ENCODE measurements at places on chromosomes 12 and 14.

GRCh38 chr12:124904306-124905098 lies 9.9 kb downstream of the UBC start:
- no peak for DNase-seq

DNA sequence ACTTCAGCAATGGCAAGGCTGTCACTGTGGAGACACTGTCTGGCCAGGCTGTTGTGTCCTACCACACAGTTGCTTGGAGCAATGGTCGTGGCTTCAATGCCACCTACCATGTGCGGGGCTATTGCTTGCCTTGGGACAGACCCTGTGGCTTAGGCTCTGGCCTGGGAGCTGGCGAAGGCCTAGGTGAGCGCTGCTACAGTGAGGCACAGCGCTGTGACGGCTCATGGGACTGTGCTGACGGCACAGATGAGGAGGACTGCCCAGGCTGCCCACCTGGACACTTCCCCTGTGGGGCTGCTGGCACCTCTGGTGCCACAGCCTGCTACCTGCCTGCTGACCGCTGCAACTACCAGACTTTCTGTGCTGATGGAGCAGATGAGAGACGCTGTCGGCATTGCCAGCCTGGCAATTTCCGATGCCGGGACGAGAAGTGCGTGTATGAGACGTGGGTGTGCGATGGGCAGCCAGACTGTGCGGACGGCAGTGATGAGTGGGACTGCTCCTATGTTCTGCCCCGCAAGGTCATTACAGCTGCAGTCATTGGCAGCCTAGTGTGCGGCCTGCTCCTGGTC lies 4.3 kb downstream of the LRP10 start:
- no peak for DNase-seq

- no peak for DNase-seq
These were observed 79.7 kb downstream of the SPTB start for GRCh38 chr14:64800000-64800399.

GRCh38 chr14:87331991-87332390 lies 661.0 kb downstream of the GALC start:
- no peak for DNase-seq

DNA sequence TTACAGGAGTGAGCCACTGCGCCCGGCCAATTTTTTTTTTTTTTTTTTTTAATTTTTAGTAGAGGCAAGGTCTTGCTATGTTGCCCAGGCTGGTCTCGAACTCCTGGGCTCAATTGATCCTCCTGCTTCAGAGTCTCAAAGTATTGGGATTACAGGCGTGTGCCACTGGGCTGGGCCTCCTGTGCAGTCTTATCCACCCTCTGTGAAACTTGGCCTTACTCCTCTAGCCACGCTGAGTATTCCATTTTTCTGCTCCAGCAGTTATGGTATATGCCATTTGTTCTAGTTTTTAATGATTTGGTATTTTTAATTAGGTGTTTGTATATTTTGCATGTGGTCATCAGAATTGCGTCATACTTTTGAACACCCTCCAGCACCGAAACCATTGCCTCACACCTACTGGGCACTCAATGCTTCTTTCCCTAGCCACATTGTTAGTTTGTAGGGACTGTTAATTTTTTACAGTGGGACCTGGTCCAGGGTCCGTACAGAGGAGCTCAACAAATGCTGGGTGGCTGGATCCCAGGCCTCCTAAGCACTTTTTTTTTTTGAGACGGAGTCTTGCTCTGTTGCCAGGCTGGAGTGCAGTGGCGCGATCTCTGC lies 11.4 kb downstream of the RIOX1 start:
- no peak for DNase-seq

DNA sequence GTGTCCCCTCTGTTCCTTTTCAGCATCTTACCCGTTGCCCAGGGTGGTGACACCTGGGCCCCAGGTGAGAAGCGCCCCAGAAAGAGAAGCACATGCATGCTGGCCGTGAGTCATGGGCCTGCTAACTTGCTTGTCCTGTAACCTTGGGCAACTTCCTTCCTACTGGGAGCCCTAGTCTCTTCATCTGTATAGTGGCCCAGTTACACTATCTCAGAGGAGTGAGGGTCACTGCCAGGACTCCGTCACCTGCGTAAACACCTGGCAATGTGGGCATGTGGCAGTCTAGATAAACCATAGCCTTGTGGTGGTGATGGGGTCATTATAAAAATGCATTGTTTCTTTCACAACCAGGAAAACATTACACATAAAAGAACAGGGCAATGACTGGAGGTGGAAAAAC lies 125.2 kb downstream of the SLC25A47 start:
- DNase-seq: no peak

DNA sequence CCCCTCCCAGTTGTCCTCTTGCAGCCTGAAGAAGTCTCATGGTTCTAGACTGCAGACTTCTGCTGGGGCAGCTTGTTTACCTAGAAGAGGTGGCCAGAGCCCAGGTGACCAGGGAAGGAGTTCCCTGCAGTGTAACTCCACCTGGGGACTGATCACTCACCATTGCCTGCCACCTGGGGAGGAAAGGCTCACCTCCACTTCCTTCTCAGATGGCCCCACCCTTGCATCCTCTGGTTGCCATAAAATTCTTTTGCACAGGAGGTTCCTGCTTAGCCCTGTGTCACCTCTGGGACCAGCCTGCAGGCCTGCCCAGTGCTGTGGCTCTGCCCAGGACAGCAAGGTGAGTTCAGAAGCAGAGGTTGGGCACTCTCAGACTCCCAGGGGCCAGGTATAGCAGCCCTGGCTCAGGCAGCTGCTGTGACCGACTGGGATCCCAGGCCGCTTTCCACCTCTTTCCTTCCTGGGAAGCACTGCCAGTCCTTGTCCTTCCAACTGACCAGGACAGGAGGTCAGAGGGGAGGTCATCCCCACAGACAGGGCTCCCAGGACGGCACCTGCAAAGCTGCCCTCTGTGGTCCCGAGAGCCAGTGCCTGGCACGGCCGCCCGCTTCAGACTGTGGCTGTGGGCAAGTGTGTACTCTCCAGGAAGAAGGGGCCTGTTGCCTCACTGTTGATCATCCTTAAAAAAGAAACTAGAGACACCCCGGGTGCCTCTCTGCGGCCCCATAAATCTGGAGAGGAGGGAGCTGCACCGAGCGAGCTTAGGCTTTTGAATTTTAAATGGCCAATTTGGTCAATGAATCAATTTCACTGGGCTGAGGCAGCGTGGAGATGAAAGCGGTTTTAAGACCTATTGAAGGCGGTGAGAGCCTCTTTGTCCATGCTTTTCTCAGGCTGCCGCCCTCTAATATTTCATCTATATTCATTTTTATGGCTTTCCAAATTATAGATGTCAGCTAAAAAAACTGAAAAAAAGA lies 79.5 kb upstream of the C14orf180 start:
- no peak for DNase-seq

DNA sequence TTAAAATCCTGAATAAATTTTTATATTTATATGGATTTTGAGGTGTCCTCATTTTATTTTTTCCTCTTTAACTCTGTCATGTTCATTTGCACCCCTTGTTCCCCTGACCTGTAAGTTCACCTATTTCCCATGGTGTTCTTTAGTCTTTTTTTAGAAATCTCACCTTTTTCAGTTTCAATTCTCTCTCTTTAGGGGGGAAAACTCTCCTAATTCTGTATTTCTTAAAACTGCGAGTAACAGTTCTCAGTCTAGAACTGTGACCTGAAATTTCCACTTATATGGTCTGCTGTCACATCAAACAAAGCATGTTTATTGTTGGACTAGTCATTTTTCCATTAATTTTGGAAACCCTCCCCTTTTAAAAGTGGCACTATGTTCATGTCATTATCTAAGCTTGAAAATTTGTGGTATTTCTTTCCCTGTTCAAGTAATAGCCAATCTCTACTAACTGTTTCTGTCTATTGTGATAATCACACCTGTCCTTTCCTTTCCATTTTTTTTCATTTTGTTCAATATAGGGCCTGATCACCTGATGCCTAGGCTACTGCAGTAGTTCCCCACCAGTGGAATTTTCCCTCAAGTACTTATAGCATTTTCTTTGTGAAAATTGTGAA lies 14.0 kb upstream of the FBXO33 start:
- DNase-seq: no peak

DNA sequence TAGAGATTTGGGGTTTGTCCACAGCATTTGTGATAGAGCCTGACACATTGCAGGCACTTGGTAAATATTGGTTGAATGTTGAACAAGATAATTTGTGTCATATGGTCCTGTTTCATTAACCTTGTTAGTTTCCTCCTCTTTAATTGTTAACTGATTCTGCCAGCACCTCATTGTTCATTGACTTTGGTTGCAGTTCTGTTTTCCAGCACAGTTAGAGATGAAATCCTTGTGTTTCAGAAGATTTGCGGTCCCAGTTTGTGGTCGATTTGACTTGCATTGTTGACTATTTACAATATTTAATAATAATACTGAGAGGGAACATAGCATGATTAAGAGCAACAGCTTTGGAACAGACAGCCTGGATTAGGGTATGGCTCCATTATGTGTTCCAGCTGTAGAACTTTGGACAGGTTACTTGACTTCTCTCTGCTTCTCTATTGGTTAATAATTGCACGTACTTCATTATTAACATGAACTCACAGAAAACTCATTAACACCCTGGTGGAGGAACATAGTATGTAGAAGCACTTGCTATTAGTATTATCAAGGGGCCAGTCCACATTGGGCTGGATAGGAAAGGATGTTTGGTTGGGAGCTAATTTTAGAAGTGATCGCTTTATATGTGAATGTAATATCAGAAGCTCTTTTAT lies 8.7 kb downstream of the DRAM1 start:
- no peak for DNase-seq

GRCh38 chr14:22463763-22464173 lies 125.3 kb downstream of the DAD1 start:
- no peak for DNase-seq

GRCh38 chr12:71125515-71125914 lies 32.3 kb downstream of the TSPAN8 start:
- no peak for DNase-seq

GRCh38 chr12:58871556-58871955 lies 48.7 kb downstream of the LRIG3 start:
- no peak for DNase-seq

- no peak for DNase-seq
These were observed 20.0 kb upstream of the PCNX1 start for GRCh38 chr14:70887207-70887681.

GRCh38 chr12:54337280-54337842 lies 12.4 kb downstream of the COPZ1 start:
- no peak for DNase-seq

DNA sequence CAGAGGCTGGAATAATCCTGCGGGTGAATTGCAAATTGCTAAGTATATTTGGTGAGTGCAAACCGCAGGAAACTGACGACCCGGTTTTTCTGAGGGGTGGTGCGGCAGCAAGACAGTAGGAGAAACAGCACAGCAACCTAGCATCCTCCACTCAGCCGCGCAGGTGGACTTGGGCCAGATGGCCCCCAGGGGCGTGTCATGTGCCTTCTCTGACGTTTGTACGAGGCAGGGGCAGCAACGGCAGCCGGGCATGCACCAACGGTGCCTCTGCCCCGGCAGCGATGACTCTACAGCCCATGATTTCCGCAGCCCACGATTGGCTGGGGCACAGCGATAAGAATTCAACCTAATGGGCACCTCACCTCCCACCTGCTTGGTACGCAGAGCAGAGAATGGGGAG lies 11.1 kb upstream of the CLEC2A start:
- no peak for DNase-seq

DNA sequence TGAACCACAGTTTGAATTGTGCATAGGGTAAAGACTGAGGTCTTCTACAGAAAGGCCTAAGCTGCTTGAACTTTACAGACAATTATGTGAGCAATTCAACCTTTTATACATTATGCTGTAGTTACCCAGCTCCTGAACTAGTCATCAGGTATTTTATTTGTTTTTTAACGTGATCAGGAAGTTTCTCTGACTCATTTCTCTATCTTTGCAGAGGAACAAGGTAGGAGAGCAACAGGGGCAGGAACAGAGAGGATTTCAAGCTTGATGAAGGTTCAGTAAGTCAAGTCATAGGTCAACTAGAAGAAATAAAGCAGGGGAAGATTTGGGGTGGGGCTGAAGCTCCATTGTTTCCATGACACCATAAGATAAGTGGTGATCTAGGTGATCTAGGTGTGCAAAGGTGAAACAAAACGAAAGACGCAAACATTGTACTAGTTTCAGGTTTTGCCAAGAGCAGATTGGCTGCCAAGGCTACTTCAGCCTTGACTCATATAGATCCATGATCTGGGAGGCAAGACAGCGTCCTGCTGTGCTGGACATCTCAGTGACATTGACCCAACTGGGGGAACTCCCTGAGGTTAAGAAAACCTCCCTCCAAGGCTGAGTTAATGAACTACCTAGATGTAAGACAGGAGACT lies 198.1 kb downstream of the DAD1 start:
- DNase-seq: no peak

GRCh38 chr14:32332415-32333316 lies 3.6 kb downstream of the AKAP6 start:
- DNase-seq: no peak

DNA sequence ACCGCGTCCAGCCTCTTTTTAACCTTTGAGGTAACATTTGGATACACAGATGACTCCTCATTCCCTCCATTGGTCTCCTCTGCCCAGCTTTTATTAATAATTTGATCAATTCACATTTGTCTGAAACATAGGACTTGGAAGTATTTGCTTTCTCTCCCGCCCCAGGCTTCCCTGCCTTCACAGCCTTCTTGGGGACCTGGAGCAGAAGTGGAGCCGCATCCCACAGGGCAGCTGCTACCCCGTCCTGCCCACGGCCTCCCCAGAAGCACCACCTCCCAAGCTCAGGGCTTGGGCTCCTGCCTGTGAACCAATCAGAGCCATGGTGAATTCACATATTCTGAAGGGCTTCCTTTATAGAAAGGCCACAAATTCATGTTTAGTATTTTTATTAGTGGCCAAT lies 97.6 kb downstream of the PIWIL1 start:
- DNase-seq: no peak

DNA sequence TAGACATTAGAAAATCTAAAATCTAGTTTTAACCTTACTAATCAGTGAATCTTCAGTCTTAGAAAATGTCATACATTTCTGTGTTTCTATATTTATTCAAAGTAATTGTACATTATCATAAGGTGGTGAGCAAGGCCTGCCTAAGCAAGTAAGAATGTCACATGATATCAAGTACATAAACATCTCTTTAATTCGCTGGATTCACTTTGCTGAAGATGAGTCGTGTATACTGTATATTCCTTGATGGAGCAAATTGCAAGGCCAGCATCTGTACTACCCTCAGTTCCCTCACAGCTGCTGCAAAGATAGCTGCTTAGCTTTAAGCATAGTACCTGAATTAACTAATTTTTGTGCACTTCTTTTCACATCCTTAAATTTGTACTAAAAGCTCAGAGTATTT lies 8.5 kb upstream of the AK7 start:
- DNase-seq: no peak

DNA sequence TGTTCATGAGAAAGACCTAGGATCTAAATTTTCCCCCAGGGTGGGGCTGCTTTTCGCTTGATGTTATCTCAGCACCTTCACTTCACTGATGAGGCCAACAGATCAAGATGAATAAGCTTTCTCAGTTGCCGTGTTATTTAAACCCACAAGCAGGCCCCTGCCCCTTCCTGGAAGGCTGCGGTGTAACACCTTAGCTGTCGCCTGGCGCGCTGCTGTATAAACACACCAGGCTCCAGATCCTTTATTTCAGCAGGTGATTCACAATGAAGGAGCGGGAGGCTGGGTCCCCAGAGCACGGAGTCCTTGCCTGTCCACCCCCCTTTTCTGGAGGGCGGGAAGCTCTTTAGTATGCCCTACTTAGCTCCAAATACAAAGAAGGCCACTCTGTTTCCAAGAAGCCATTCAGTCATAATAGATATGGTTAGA lies 515.4 kb downstream of the FUT8 start:
- peak; percentile 54 for DNase-seq

- DNase-seq: no peak
These were observed 70.8 kb upstream of the TMCC3 start for GRCh38 chr12:94721173-94721572.

All from stimulated activated CD4-positive, alpha-beta T cell treated with anti-CD3 and anti-CD28 coated beads, Interleukin-12 subunit alpha, Interleukin-12 subunit beta, amount 100 ng/mL, for 24 hours (primary cell).